ENCODE measurements at places on chromosomes 6 and 20. TPM values are rescaled to one million over a fixed set of nuclear protein-coding genes. Genes with fewer than 3 reads are reported as not detected.

GRCh38 chr6:22966691-22967422 is 397.5 kb downstream of the HDGFL1 start:
- no peak for DNase-seq
- H3K4me3 ChIP-seq = no peak overlapping the region
- no peaks in the 10 kb centered on the region for H3K4me1 ChIP-seq
- H3K27me3 ChIP-seq = no peaks in the 10 kb centered on the region
- no peak overlapping the region for H3K27ac ChIP-seq

DNA sequence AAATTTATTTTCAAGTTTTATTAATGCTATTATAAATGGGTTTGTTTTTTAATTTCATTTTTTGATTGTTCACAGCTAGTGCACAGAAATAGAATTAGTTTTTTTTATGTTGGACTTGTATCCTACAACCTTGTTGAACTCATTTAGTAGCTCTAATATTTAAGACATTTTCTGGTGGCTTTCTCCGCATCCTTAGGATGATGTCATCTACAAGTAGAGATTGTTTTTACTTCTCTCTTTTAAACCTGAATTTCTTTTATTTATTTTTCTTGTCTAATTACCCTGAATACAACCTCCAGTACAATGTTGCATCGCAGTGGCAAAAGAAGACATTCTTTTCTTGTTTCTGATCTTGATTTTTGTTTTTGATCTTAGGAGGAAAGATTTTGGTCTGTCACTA is 142.6 kb upstream of the PRDM1 start:
- no peak overlapping the region for H3K27ac ChIP-seq
- no peaks in the 10 kb centered on the region for H3K27me3 ChIP-seq
- DNase-seq = no peak
- H3K4me3 ChIP-seq = no peak overlapping the region

DNA sequence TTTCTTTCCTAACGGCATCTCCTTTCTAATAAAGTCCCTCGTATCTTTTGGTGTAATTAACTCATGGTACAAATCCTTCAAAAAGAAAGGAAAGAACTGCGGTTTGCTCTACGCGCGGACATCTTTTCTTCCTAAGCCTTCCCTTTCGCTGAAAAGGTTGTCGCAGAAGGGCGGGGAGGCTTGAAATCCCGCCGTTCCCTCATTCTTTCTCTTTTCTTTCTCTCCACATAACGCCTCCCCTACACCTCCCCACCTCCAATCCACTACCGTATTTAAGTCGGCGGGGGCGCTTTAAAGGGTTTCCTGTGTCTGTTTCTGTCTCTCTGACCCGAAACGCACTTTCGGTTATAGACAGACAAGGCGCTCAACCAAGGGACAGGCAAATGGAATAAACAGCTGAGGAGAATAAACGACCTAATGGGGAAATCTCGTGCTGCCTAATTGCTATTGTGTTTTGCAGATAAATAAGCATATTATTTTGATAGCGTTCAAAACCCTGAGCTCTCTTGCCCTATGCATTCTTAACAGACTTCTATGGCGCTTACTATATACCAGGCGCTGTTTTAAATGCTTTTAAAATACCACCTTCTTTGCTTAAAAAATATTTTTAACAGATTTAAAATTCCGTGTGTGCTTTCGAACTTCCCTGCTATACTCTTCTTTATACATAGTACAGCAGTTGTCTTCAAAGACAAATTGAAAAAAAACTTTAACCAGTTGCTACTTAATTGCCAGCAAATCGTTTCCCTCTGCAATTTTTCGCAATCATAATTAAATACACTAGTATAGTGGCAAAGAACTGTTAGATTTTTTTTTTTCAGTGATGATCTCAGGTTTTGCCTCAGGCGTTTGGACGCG is 2.5 kb upstream of the HEY2 start:
- peak; percentile 52 for DNase-seq
- H3K4me3 ChIP-seq = peak overlapping the region; percentile 34
- peaks cover 41% of the 10 kb centered on the region for H3K4me1 ChIP-seq

GRCh38 chr20:63789836-63790571 is 41.1 kb downstream of the ZBTB46 start:
- H3K36me3 ChIP-seq = no peaks in the 10 kb centered on the region
- no peak overlapping the region for H3K27ac ChIP-seq
- peaks cover 6% of the 10 kb centered on the region for H3K4me1 ChIP-seq
- DNase-seq = no peak
- H3K27me3 ChIP-seq = no peaks in the 10 kb centered on the region

DNA sequence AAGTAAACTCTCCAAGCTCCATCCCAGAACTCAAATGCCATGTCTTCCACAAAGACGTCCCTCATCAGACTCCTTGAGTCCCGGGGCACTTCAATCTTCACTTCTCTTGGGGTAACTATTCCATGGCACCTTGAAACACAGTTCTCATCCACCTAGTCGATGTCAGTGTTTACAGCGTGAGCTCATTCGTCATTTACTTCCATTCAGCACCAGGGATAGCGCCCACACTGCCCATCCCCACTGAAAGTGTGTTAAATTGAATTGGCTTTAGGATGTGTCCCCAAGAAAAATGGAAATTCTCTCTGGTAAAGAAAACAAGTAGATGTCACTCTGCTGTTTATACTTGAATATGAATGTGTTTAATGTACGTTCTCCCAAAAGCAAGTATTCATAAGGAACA is 31.3 kb downstream of the KCNK15 start:
- H3K4me3 ChIP-seq = no peak overlapping the region
- H3K4me1 ChIP-seq = no peaks in the 10 kb centered on the region
- no peak overlapping the region for H3K27ac ChIP-seq
- H3K27me3 ChIP-seq = no peaks in the 10 kb centered on the region
- H3K36me3 ChIP-seq = no peaks in the 10 kb centered on the region

The TXLNB gene
- 0.08 TPM for polyA plus RNA-seq

DNA sequence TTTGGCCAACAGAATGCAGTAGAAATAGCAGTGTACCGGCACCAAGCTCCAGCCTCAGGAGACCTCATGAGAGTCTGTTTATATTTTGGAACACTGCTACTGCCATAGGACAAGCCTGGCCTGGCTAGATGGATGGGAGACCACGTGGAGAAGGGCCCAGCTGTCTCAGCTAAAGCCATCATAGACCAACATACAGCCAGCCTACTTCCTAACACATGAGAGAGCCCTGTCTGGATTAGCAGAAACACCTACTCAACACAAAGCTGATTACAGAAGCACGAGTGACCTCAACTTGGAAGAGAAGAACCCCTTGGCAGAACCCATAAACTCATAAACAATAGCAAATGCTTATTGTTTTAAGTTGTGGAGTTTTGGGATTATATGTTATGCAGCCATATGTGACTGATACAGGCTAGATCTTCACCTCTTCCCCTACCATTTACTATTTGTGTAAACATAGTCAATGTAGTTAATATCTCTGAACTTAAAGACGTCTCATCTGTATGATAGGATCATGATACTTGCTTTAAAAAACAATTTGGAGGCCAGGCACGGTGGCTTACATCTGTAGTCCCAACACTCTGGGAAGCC is 199.4 kb upstream of the ZNF217 start:
- no peaks in the 10 kb centered on the region for H3K27me3 ChIP-seq
- no peaks in the 10 kb centered on the region for H3K36me3 ChIP-seq
- DNase-seq = no peak
- no peak overlapping the region for H3K27ac ChIP-seq

DNA sequence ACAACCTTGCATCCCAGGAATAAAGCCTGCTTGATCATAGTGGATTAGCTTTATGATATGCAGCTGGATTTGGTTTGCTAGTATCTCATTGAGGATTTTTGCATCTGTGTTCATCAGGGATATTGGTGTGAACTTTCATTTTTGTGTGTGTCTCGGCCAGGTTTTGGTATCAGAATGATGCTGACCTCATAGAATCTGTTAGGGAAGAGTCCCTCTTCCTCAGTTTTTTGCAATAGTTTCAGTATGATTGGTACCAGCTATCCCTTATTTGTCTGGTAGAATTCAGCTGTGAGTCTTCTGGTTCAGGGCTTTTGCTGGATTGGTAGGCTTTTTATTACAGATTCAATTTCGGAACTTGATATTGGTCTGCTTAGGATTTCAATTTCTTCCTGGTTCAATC is 132.5 kb downstream of the ZFAND3 start:
- no peak for DNase-seq
- H3K27ac ChIP-seq = no peak overlapping the region
- H3K27me3 ChIP-seq = no peaks in the 10 kb centered on the region
- no peak overlapping the region for H3K4me3 ChIP-seq
- H3K4me1 ChIP-seq = no peaks in the 10 kb centered on the region

GRCh38 chr6:31763619-31763940 is 1.1 kb downstream of the SAPCD1 start:
- peaks cover 18% of the 10 kb centered on the region for H3K36me3 ChIP-seq
- DNase-seq = no peak
- peaks cover 14% of the 10 kb centered on the region for H3K4me1 ChIP-seq
- H3K27me3 ChIP-seq = no peaks in the 10 kb centered on the region
- H3K27ac ChIP-seq = no peak overlapping the region

GRCh38 chr6:33668914-33669313 is 42.6 kb downstream of the UQCC2 start:
- no peaks in the 10 kb centered on the region for H3K36me3 ChIP-seq
- no peaks in the 10 kb centered on the region for H3K4me1 ChIP-seq
- DNase-seq = no peak
- H3K4me3 ChIP-seq = no peak overlapping the region
- H3K27ac ChIP-seq = no peak overlapping the region

The FOXF2 gene
- polyA plus RNA-seq = 0.03 TPM

All from CD14-positive monocyte (primary cell).